B cell (primary cell): ENCODE measurements at places on chromosomes 2 and 18. TPM values are rescaled to one million over a fixed set of nuclear protein-coding genes. Genes with fewer than 3 reads are reported as not detected.

The XRCC5 gene
- 45.5 and 49.4 TPM in 2 replicates for polyA plus RNA-seq

The NFATC1 gene
- 32.2 and 40.2 TPM in 2 replicates for polyA plus RNA-seq

The TRABD2A gene
- 10.1 and 17.7 TPM in 2 replicates for polyA plus RNA-seq

The STK16 gene
- polyA plus RNA-seq, result 46.9 and 60.1 TPM in 2 replicates

The HK2 gene
- polyA plus RNA-seq, result 5.7 and 13.0 TPM in 2 replicates

The REG1B gene
- not detected in 2 replicates for polyA plus RNA-seq

The C2orf66 gene
- polyA plus RNA-seq, result not detected in 2 replicates

The NT5DC4 gene
- polyA plus RNA-seq, result not detected in 2 replicates

The KLHL14 gene
- polyA plus RNA-seq, result 18.5 and 33.1 TPM in 2 replicates

The OSBPL6 gene
- polyA plus RNA-seq, result 0.06 TPM in 1 of 2 replicates, not detected in the other

The ITGB6 gene
- not detected in 2 replicates for polyA plus RNA-seq

The KIF5C gene
- 1.9 and 3.3 TPM in 2 replicates for polyA plus RNA-seq

DNA sequence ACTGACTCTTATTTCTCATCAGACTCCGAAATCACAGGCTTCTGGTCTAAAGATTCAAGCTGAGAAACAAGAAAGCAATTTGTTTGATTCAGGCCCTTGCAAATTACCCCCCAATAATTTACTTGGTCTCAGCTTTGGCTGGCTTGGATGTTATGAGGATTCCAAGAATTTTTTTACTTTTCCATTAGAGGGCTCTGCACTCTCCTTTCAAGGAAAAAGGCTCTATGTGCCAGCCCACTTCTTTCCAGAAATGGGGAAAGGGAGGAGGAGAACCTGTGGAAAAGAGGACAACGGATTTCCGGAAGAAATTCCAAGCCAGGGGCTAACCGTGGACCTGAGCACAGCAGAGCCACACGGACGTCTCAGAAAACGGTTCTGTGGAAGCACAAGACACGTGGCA lies 44.4 kb downstream of the BCL11A start:
- peaks cover 82% of the 10 kb centered on the region for H3K36me3 ChIP-seq
- H3K4me1 ChIP-seq, result peaks cover 98% of the 10 kb centered on the region
- no peak overlapping the region for H3K4me3 ChIP-seq
- peak overlapping the region; percentile 42 for H3K27ac ChIP-seq
- H3K27me3 ChIP-seq, result no peaks in the 10 kb centered on the region
- DNase-seq, result no peak

- H3K4me3 ChIP-seq, result no peak overlapping the region
- H3K36me3 ChIP-seq, result no peaks in the 10 kb centered on the region
- peaks cover 17% of the 10 kb centered on the region for H3K4me1 ChIP-seq
- peak; percentile 69 for DNase-seq
Observed at GRCh38 chr18:2906704-2907549, 60.1 kb downstream of the EMILIN2 start.

- H3K27ac ChIP-seq, result no peak overlapping the region
- H3K4me1 ChIP-seq, result no peaks in the 10 kb centered on the region
- no peaks in the 10 kb centered on the region for H3K27me3 ChIP-seq
- peaks cover 3% of the 10 kb centered on the region for H3K36me3 ChIP-seq
Observed at GRCh38 chr2:31199206-31199605, 18.1 kb downstream of the CAPN14 start.

GRCh38 chr2:46547223-46548102 lies 68.1 kb downstream of the TMEM247 start:
- peak; percentile 40 for DNase-seq
- H3K4me3 ChIP-seq, result peak overlapping the region; percentile 34
- H3K36me3 ChIP-seq, result peaks cover 55% of the 10 kb centered on the region
- H3K27ac ChIP-seq, result peak overlapping the region; percentile 74
- H3K27me3 ChIP-seq, result no peaks in the 10 kb centered on the region

- H3K4me1 ChIP-seq, result no peaks in the 10 kb centered on the region
- H3K27ac ChIP-seq, result no peak overlapping the region
- no peaks in the 10 kb centered on the region for H3K27me3 ChIP-seq
- no peaks in the 10 kb centered on the region for H3K36me3 ChIP-seq
- H3K4me3 ChIP-seq, result no peak overlapping the region
- DNase-seq, result no peak
Observed at GRCh38 chr2:42560899-42561298, 7.5 kb upstream of the MTA3 start.

- H3K27me3 ChIP-seq, result no peaks in the 10 kb centered on the region
- peaks cover 4% of the 10 kb centered on the region for H3K4me1 ChIP-seq
- DNase-seq, result no peak
- H3K27ac ChIP-seq, result no peak overlapping the region
- H3K4me3 ChIP-seq, result no peak overlapping the region
- no peaks in the 10 kb centered on the region for H3K36me3 ChIP-seq
Observed at GRCh38 chr2:105974812-105975211, 219.3 kb downstream of the UXS1 start.

GRCh38 chr2:203873921-203874631 lies 6.5 kb downstream of the CTLA4 start:
- no peaks in the 10 kb centered on the region for H3K27me3 ChIP-seq
- peaks cover 8% of the 10 kb centered on the region for H3K4me1 ChIP-seq
- no peaks in the 10 kb centered on the region for H3K36me3 ChIP-seq
- no peak overlapping the region for H3K4me3 ChIP-seq

DNA sequence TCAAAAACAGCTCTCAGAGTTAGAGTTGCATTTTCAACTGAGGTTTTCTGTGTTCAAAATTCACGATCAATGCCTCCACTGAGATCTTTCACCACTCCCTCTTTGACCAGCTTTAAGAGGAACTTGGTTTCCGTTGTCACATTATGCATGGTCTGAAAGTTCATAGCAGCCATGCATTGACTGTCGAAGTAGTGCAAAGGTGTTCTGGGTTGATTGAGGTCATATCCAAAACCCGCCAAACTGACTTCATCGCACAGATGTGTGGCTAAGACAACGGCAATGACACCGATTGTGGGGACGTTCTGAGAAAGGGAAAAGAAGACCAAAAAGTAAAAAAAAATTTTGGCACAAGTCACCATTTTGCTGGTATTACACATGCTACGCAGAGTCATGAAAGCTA lies 48.7 kb downstream of the ST3GAL5 start:
- peaks cover 40% of the 10 kb centered on the region for H3K36me3 ChIP-seq
- no peak overlapping the region for H3K4me3 ChIP-seq
- H3K27ac ChIP-seq, result no peak overlapping the region
- DNase-seq, result peak; percentile 36

- H3K4me3 ChIP-seq, result no peak overlapping the region
- DNase-seq, result no peak
- H3K36me3 ChIP-seq, result no peaks in the 10 kb centered on the region
Observed at GRCh38 chr2:104462731-104463130, 391.2 kb upstream of the POU3F3 start.

DNA sequence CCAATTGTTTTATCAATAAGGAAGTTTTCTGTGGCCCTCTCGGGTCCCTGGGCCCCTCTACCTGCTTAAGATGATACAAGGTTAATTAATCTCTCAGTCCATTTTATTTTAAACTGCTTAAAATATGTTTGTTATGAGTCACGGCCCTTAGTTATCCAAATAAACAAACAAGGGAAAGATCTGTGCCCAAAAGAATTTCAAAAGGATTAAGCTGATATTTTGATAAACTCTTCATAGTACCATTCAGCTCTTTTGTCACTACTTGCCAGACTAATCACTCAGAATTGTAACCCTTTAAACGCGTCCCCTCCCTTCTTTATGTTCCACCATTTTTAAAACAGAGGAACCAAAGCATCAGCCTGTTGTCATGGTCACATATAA lies 144.7 kb upstream of the STK17B start:
- H3K4me3 ChIP-seq, result no peak overlapping the region
- no peak overlapping the region for H3K27ac ChIP-seq
- no peaks in the 10 kb centered on the region for H3K4me1 ChIP-seq
- H3K36me3 ChIP-seq, result no peaks in the 10 kb centered on the region
- no peaks in the 10 kb centered on the region for H3K27me3 ChIP-seq

GRCh38 chr18:79965119-79965902 lies 868 bp downstream of the HSBP1L1 start:
- H3K36me3 ChIP-seq, result no peaks in the 10 kb centered on the region
- no peaks in the 10 kb centered on the region for H3K27me3 ChIP-seq
- DNase-seq, result peak; percentile 54
- peak overlapping the region; percentile 37 for H3K4me3 ChIP-seq
- H3K4me1 ChIP-seq, result peaks cover 34% of the 10 kb centered on the region

GRCh38 chr2:33927756-33928155 lies 328.7 kb upstream of the FAM98A start:
- no peak overlapping the region for H3K4me3 ChIP-seq
- H3K27me3 ChIP-seq, result no peaks in the 10 kb centered on the region
- H3K27ac ChIP-seq, result no peak overlapping the region
- H3K4me1 ChIP-seq, result no peaks in the 10 kb centered on the region
- DNase-seq, result no peak

- no peak overlapping the region for H3K27ac ChIP-seq
- H3K27me3 ChIP-seq, result no peaks in the 10 kb centered on the region
- H3K4me1 ChIP-seq, result peaks cover 10% of the 10 kb centered on the region
- H3K36me3 ChIP-seq, result no peaks in the 10 kb centered on the region
- H3K4me3 ChIP-seq, result no peak overlapping the region
Observed at GRCh38 chr2:232365621-232366321, 12.8 kb upstream of the ALPP start.

DNA sequence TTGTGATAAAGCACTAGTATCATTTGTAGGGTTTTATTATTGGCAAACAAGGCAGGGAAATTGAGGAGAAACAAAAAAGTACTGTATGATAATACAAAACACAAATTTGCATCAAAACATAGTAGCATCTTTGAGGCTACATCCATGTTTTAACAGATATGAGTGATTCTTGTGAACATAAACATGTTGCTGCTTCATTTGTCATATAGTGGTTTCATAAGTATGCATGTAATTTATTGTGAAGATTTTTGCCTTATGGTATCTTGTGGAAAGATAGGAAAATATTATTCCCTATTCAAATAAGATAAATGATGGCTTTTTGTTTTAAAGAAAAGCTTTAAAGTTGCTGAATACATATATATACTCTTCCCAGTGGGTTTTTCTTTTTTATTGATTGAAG lies 60.3 kb downstream of the VRK2 start:
- H3K4me3 ChIP-seq, result no peak overlapping the region
- H3K27me3 ChIP-seq, result no peaks in the 10 kb centered on the region
- no peak for DNase-seq
- no peaks in the 10 kb centered on the region for H3K4me1 ChIP-seq
- H3K36me3 ChIP-seq, result peaks cover 1% of the 10 kb centered on the region

- H3K27ac ChIP-seq, result no peak overlapping the region
- H3K4me1 ChIP-seq, result peaks cover 21% of the 10 kb centered on the region
- no peaks in the 10 kb centered on the region for H3K36me3 ChIP-seq
- H3K27me3 ChIP-seq, result peaks cover 11% of the 10 kb centered on the region
- DNase-seq, result no peak
Observed at GRCh38 chr18:5630900-5631413, 87.2 kb upstream of the EPB41L3 start.

GRCh38 chr18:46402396-46402795 lies 254.6 kb downstream of the LOXHD1 start:
- no peak overlapping the region for H3K4me3 ChIP-seq
- H3K4me1 ChIP-seq, result no peaks in the 10 kb centered on the region
- H3K27me3 ChIP-seq, result peaks cover 7% of the 10 kb centered on the region
- DNase-seq, result no peak

GRCh38 chr2:105732101-105732500 lies 12.6 kb upstream of the NCK2 start:
- DNase-seq, result no peak
- peaks cover 28% of the 10 kb centered on the region for H3K4me1 ChIP-seq

DNA sequence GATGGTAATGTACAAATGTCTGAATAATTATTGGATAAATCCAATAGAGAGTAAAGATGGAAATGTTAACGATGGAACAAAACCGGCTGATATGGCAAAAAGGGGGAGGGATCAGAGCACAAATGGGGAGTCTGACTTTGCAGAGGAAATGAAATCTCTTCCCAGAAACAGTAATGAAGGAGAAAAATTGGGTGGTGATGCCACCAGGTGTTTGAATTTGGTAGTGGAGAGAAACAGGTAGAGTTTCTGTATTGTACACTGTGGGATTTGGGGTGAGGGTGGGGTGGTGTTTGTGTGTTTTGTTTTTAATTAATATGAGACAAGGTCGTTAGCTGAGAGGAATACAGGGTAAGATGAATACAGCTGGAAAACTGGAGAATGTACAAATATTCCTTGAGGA lies 20.4 kb upstream of the XDH start:
- no peak for DNase-seq
- H3K27me3 ChIP-seq, result no peaks in the 10 kb centered on the region
- H3K27ac ChIP-seq, result no peak overlapping the region
- H3K4me1 ChIP-seq, result no peaks in the 10 kb centered on the region
- H3K4me3 ChIP-seq, result no peak overlapping the region

GRCh38 chr2:96601382-96602292 lies 36.5 kb downstream of the KANSL3 start:
- H3K4me3 ChIP-seq, result no peak overlapping the region
- H3K27ac ChIP-seq, result no peak overlapping the region
- H3K4me1 ChIP-seq, result no peaks in the 10 kb centered on the region
- H3K27me3 ChIP-seq, result no peaks in the 10 kb centered on the region
- H3K36me3 ChIP-seq, result peaks cover 80% of the 10 kb centered on the region
- no peak for DNase-seq

GRCh38 chr18:11754979-11755378 lies 65.9 kb downstream of the GNAL start:
- peaks cover 9% of the 10 kb centered on the region for H3K4me1 ChIP-seq
- no peaks in the 10 kb centered on the region for H3K36me3 ChIP-seq
- DNase-seq, result no peak
- H3K27ac ChIP-seq, result no peak overlapping the region

- H3K4me1 ChIP-seq, result no peaks in the 10 kb centered on the region
- no peaks in the 10 kb centered on the region for H3K27me3 ChIP-seq
- H3K27ac ChIP-seq, result no peak overlapping the region
- no peaks in the 10 kb centered on the region for H3K36me3 ChIP-seq
- DNase-seq, result no peak
- H3K4me3 ChIP-seq, result no peak overlapping the region
Observed at GRCh38 chr2:40752796-40753195, 300.9 kb upstream of the SLC8A1 start.

GRCh38 chr2:128996078-128996477 lies 677.4 kb upstream of the HS6ST1 start:
- H3K36me3 ChIP-seq, result no peaks in the 10 kb centered on the region
- H3K4me1 ChIP-seq, result no peaks in the 10 kb centered on the region
- no peak overlapping the region for H3K27ac ChIP-seq
- no peaks in the 10 kb centered on the region for H3K27me3 ChIP-seq
- no peak overlapping the region for H3K4me3 ChIP-seq
- DNase-seq, result no peak

GRCh38 chr2:45726188-45726587 lies 74.7 kb downstream of the PRKCE start:
- H3K27ac ChIP-seq, result peak overlapping the region; percentile 91
- H3K36me3 ChIP-seq, result no peaks in the 10 kb centered on the region
- no peak overlapping the region for H3K4me3 ChIP-seq
- H3K4me1 ChIP-seq, result peaks cover 97% of the 10 kb centered on the region
